ENCODE measurements at places on chromosomes 4 and X. TPM values are rescaled to one million over a fixed set of nuclear protein-coding genes. Genes with fewer than 3 reads are reported as not detected.

GRCh38 chrX:106220177-106220576, 52.1 kb downstream of the PWWP3B start:
- no peak for DNase-seq

DNA sequence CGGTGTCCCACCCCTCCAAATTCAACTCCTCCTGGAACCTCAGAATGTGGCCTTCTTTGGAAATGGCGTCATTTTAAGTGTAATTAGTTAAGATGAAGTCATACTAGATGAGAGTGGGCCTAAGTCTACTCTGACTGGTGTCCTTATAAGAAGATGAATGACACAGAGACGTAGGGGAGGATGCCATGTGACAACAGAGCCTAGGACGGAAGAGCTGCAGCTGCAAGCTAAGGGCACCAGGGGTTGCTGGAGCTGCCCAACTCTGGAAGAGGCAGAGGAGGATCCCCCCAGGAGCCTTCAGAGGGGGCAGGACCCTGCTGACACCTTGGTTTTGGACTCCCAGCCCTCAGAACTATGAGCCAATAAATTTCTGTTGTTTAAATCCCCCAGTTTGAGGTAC, 115.1 kb downstream of the STK32B start:
- no peak for DNase-seq

DNA sequence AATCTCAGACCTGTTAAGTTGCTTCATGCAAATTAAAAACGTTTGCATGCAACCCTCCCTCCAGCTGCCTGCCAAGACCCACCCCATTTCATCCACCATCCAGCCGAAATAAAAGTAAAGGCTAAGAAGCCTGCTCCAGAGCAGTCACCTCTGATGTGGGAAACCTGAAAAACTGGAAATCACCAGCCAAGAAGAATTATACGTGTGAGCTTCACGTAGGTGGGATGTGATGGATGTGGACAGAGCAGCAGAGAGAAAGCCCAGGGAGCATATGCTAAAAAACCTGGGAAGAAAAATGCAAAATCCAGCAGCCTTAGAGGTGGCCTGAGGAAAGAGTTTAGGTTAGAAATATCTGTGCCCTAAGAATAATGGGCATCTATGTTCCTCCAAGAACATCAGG, 160.6 kb upstream of the STS start:
- no peak for DNase-seq

GRCh38 chr4:1600211-1600780, 83.8 kb downstream of the FAM53A start:
- no peak for DNase-seq

DNA sequence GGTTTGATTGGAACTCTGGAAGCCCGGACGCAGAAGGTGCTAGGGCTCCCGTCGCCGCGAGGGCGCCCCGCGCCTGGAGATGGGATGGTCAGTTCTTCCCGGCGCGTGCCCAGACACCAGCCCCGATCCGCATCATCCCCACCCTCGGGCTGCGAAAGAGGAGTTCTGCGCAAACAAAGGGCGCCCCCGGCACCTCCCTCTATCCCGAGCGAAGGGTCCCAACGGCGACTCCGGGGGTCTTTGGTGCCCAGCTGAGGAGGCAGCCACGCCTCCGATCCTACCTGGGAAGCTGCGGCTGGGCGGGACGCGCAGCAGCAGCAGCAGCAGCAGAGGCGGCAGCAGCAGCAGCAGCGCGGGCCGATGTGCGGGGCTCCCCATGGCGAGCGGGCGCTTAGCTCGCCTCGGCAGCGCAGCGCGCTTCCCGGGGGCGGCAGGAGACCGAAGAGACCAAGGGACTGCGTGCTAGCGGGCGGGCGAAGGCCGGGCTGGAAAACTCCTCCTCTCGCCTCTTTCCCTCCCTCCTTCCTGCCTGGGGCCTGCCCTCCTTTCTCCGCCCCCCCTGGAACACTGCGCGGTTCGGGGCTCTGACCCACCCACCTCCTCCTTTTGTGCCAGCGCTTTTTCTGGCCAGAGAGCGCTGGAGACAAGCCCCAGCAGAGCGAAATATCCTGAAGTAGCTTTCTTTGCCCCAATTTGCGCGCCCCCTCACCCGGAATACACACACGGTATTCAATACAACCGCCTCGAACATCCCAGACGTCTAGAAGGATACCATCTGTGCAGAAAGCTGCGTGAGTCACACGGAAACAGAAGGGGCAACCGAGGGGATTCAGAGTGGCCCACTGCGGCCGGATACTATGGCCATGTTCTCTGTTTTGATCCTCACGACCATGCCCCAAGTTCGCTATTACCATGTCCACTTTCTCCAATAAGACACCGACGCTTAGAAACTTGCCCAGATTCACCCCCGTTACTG, at the start of gene SRPX:
Gene SRPX, minus strand, starts transcription at position 457 of the 976 bp plus-strand sequence. Its CDS starts 79 bp downstream, at position 378.
- no peak for DNase-seq

DNA sequence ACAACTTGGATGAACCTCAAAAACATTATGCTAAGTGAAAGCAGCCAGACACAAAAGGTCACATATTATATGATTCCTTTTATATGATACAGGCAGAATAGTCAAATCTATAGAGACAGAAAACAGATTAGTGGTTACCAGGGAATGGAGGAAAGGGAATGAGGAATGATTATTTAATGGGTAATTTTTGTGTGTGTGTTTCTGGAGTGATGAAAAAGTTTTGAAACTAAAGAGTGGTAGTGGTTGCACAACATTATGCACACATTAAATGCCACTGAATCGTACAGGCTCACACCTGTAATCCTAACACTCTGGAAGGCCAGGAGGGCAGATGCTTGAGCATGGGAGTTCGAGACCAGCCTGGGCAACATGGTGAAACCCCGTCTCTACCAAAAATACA, 19.6 kb upstream of the SOD3 start:
- DNase-seq = no peak

DNA sequence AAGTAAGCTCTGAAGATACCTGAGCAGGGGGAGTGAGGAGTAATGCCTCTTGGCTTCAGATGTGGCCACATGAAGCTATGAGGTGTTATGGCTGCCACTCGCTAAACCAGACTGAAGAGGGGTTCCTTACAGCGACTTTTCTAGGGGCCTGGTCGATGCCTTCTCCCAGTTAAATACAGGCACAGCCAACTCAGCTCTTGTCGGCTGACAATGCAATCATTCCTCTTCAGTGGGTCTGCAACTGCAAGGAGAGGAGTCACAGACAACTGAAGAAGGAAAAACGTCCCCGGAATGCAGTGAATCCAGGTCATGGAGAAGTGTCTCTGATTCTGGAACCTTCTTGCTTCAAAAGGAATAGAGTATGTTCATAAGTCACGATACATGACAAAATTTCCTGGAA, 106.4 kb downstream of the RNF150 start:
- DNase-seq = no peak

DNA sequence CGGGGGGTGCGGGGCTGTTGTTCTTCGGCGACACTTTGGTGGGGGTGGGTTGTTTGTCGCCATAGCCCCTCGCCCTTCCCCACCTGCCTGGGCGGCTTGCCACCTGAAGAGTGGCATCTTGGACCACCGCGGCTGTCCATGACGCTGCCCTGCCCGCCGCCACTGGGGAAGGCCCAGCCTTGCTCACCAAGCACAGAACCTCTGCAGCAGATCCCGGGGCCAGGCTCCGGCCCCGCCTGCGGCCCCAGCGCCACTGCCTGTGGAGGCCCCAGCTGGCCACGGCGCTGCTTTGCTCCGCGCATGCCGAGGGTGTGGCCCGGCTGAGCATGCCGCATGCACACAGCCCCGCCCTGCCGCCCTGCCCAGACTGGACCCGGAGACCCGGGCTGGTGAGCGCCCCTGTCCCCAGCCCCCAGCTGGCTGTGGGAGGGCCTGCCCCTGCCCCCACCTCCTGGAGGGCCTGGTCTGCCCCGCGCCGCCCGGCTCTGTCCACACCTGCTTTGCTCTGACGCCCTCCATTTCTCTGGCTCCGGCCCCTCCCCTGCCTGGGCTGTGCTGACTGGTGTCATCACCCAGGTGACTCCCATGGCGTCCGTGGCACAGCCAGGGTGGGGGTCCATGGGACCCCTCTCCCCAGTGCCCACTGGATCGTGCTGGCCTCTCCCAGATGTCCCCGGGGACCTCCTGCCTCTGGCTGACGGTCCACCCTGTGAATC, 5.3 kb downstream of the NAT8L start:
- DNase-seq = no peak

DNA sequence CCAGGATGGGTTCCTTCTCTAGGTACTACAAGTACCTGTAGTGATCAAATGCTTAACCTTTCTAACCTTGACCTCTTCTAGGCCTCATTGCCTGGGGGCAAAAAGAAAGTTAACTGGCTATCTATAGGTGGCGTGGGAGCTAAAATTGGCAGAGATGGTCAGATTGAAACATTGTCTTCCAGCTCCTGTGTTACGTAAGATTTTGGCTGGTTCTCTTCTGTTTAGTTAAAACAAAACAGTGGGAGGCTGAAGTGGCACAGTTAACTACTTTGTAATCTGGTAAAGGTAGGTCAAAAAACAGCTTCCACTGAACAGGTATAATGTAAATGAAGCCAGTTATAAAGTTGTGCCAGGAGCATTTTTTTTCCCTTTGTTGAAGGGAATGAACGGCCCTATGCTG, 115.2 kb downstream of the MBNL3 start:
- no peak for DNase-seq

GRCh38 chrX:23598575-23598974, 68.7 kb upstream of the PRDX4 start:
- no peak for DNase-seq

DNA sequence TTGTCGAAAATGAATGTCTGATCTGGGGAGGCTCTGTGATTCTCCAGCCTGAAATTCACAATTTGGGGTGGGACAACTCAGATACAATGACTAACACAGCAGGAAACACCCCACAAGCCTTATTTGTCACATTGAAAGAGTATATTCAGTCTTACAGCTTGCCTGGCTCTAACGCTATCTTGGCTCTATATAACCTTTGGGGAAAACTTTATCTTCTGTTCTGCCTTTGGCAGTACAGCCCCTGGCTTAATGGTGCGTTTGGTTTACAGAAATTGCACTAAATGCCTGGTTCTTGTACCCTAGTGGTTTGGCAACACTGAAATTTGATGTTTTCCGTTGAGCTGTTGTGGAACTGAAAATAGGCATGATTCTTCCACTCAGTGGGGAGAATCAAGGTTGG, 178.1 kb upstream of the VEGFC start:
- no peak for DNase-seq

DNA sequence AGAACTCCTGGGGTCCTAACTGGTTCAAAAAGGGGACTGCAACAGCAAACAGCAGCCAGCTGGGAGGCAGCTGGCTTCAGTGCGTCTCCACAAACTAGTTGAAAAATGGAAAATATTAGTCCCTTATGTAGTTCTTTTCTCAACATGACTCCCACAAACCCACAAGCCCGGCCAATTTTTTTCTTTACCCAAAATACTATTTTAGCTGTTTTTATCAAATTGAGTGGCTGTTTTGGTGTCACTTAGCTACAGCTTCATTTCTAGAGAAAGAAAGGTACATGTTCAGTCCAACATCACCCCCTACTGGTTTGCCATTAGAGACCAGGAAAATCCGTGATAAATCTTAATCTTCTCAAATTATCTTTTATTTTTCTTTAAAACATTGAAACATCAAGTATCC, 97.2 kb downstream of the GUCY2F start:
- no peak for DNase-seq

DNA sequence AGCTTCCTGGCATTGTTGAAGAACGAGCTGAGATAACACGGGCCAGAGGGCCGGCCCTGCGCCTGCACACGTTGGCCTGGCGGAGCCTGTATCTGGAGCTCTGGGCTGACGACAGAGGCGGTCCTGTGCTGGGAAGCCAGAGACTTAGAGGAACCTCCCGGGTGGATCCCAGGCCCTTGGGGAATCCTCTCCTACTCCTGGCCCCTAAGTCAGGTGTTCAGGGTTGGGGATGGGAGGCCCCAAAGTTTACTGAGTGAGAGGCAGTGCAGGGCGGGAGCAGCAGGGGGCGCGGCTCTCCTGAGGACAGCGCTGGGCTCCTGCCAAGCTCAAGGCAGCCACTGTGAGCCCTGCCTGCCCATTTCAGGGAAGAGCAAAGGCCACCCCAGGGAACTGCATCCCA, 2.5 kb upstream of the HTRA3 start:
- DNase-seq = no peak

GRCh38 chr4:70360460-70360859, at the start of gene SMR3A:
TSS of gene SMR3A (plus strand) at chr4:70360760. CDS start at chr4:70362116, 1,356 bp downstream.
- DNase-seq = no peak

DNA sequence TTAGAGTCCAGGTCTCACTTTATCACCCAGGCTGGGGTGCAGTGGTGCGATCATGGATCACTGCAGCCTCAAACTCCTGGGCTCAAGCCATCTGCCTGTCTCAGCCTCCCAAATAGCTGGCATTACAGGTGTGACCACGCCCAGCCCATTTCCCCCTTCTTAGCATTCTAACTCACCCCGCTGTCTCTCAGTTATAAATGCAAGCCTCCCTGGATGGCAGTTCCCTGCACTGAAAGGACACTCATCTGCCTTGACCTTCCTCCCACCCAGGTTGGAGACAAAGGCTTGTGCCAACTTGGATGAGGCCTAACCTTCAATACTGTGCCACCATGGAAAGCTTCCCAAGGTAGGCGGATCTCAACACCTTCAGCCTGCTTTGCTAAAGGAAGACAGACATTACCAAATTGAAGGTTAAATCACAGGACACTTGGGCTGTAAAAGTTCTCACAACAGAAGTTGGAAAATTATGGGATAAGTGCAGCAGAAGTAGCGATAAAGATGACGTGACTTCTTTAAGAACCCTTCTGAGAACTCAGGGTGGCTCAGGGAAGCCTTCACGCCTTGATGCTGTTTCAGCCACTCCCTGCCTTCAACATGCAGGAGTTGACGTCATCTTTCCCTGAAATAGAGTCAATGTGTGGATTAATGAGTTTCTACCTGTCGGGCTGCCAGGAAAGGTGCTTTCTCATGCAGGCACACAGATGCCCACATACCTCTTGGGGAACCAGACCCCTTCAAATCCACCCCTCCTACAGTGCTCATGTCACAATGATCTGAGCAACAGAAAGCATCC, 10.6 kb upstream of the GPM6B start:
- DNase-seq = no peak

GRCh38 chr4:54229631-54230483, 764 bp downstream of the PDGFRA start:
- no peak for DNase-seq

DNA sequence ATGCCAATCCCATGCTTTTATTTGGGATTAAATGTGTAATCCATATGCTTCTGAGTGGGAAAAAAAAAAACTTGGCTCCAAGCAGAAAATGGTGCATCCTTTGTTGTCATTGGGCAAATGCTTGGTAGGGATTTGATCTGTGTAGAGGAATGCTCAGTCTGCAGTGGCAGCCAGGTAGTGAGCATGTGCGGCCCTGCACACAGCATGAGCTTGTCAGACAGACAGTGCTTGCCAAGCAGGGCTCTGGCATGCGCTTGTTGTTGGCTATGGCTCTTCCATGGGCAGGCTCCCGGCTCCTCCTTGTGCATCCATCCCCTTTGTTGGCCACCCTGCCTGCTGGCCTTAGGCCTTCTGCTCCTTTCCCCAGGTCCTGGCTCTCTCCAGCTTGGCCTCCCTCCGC, 130.3 kb downstream of the GPR143 start:
- no peak for DNase-seq

- no peak for DNase-seq
Measured at GRCh38 chr4:56468097-56468422, 643 bp downstream of the SRP72 start.

Gene COX7B2
- not detected for total RNA-seq

Gene SORBS2
- not detected for total RNA-seq

Gene TRAM1L1
- not detected for total RNA-seq

Gene GPR119
- total RNA-seq = not detected
